GM06990 (cell line): ENCODE measurements at places on chromosomes 4 and X.

- no peak for DNase-seq
Measured at GRCh38 chr4:1485280-1485679, 79.0 kb upstream of the NKX1-1 start.

DNA sequence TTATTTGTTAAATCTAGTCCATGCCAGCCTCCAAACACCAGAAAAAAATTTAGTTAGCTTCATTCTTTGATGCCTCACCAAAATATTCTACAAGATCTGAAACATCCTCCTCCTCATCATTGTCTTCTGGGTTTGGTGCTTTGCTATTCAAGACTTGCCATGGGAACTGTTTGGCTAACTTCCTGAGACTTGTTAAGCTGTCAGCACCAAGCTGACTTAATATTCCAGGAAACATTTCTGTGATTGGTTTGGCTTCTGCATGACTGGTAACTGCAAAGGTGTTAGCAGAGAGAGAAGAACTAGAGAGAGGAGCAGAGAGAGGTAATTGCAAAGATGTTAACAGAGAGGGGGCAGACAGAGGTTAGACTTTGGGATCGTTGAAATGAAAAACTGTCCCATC is 101.3 kb downstream of the PALLD start:
- no peak for DNase-seq

- DNase-seq = no peak
Measured at GRCh38 chr4:54941994-54942552, 183.3 kb downstream of the KDR start.

- DNase-seq = no peak
Measured at GRCh38 chr4:99054428-99054994, 34.1 kb downstream of the ADH5 start.

DNA sequence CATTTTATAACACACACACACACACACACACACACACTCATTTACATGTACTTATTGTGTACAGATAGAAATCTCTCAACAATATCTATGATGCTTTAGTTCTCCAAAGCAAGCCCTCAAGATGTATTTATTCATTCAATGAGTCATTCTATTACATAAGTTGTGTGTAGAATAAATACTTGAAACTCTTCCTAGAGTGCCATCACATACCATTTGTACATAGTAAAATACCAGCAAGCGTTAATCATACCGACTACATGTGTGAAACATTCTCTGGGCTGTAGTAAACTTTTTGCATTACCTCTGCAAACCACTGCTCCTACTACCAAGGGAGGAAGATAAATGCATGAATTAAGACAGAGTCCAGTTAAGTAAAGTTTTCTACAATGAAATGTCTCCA is 70.9 kb downstream of the EPHA5 start:
- no peak for DNase-seq

GRCh38 chr4:99381588-99382175 is 29.1 kb upstream of the ADH1C start:
- no peak for DNase-seq

DNA sequence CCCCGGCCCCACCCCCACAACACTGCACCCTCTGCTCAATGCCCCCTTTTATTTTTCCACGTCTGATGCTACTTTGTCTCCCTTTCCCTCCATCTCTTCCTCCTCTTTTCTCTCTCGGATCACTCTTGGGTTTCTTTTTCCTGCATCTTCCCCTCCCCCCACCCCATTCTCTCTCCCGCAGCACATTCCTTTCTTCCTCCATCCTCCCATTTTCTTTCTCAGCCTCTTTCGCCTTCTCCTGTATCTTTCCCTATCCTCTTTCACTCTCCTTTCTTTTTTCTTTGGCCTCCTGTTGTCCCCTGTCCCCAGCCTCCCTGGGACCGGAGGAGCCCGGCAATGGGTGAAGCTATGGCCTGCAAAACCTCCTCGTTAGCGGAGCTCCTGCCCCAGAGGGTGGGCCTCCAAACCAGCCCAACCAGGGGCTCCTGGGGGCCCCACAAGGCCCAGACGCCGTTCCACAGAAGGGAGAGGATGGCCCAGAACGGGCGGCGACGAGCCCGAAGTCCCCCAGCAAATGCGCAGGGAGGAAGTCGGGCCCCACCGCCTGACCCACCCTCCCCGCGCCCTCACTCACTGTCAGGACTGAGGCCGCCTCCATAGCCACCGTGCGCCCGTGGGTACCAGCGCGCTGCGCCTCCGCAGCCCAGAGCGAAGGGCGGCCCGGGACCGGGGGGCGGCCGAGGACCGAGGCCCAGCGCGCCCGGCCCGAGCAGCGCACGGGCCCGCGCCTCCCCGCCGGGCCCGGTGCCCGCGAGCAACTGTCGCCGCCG is 807 bp downstream of the HMX1 start:
- DNase-seq = no peak

DNA sequence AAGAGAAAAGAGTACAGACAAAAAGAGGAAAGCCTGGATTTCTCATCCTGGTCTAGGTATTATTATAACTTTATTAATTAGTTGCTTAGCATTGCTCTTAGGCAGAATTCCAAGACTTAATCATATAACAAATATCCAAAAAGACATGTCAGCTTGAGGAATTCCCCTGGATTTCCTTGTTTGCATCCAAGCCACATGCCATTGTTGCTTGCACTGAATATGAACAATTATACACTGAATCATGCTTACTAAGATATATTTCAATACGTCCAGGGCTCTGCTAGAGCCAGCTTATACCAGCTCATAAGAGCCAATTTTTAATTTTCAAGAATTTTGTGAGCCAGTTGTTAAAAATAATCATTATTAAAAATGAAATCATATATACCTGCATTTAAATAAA is 5.5 kb upstream of the TLR10 start:
- DNase-seq = no peak
